ENCODE measurements at places on chromosomes 4 and X. TPM values are rescaled to one million over a fixed set of nuclear protein-coding genes. Genes with fewer than 3 reads are reported as not detected.

Gene ESX1
- total RNA-seq, result not detected

Gene TLR10
- not detected for total RNA-seq

Gene APOO
- 14.6 TPM for total RNA-seq

Gene ITGB1BP2
- total RNA-seq, result 1.2 TPM

Gene PDZD4
- total RNA-seq, result 0.56 TPM

Gene CXorf49
- not detected for total RNA-seq

Gene MSL3
- total RNA-seq, result 21.1 TPM

Gene SOWAHD
- total RNA-seq, result not detected

Gene CFP
- 0.19 TPM for total RNA-seq

Gene NKX3-2
- total RNA-seq, result not detected

Gene MMGT1
- 9.9 TPM for total RNA-seq

Gene CYSLTR1
- not detected for total RNA-seq

Gene SORCS2
- total RNA-seq, result 0.19 TPM

Gene GUCY1B1
- total RNA-seq, result 1.7 TPM

Gene PDGFRA
- 295 TPM for total RNA-seq

Gene MAGED4
- 18.6 TPM for total RNA-seq

Gene TFDP3
- total RNA-seq, result not detected

Gene GPRIN3
- 0.58 TPM for total RNA-seq

Gene DGAT2L6
- not detected for total RNA-seq

Gene TAB3
- 5.2 TPM for total RNA-seq

Gene PAQR3
- 19.9 TPM for total RNA-seq

Gene MAGEB4
- not detected for total RNA-seq

Gene LANCL3
- 0.38 TPM for total RNA-seq

Gene TCEAL6
- not detected for total RNA-seq

Gene RHOH
- total RNA-seq, result not detected

Gene LINC00632
- total RNA-seq, result 5.2 TPM

Gene FAM156B
- 17.6 TPM for total RNA-seq

Gene CFAP47
- total RNA-seq, result under 0.01 TPM

Gene MMRN1
- 3.8 TPM for total RNA-seq

Gene PGAM4
- not detected for total RNA-seq

Gene BMP2K
- 49.6 TPM for total RNA-seq

Gene C4orf36
- under 0.01 TPM for total RNA-seq

Gene NDUFC1
- 44.1 TPM for total RNA-seq

Gene PDZD11
- 43.7 TPM for total RNA-seq

Gene SMS
- 199 TPM for total RNA-seq

Gene GDPD2
- under 0.01 TPM for total RNA-seq

Gene PSAPL1
- not detected for total RNA-seq

Gene FHIP1A
- under 0.01 TPM for total RNA-seq

Gene DCLK2
- 3.3 TPM for total RNA-seq

Gene PAGE2B
- total RNA-seq, result not detected

Gene NR3C2
- total RNA-seq, result 8.5 TPM
